CD14-positive monocyte (primary cell): ENCODE measurements at places on chromosomes 3 and 15.
A peak's percentile ranks its signal among the peaks of the same experiment; 100 is the strongest.

GRCh38 chr3:61954097-61954540 is 392.7 kb downstream of the PTPRG start:
- DNase-seq: no peak

- peak; percentile 9 for DNase-seq
These were observed 144.1 kb downstream of the RORA start for GRCh38 chr15:61084944-61085367.

DNA sequence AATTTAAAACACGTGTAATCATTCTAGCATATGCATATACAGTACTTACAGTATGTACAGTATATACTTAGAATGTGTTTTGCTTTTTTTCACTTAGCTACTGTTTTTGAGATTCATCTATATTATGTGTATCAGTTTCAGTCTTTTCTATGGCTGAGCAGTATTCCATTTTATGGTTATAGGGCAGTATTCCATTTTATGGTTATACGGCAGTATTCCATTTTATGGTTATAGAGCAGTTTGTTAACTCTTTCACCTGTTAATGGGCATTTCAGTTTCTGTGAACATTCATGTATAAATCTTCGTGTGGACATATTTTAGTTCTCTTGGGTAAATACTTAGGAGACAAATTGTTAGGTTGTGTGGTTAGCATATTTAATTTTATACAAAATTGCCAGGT is 40.9 kb downstream of the PDCD6IP start:
- no peak for DNase-seq

DNA sequence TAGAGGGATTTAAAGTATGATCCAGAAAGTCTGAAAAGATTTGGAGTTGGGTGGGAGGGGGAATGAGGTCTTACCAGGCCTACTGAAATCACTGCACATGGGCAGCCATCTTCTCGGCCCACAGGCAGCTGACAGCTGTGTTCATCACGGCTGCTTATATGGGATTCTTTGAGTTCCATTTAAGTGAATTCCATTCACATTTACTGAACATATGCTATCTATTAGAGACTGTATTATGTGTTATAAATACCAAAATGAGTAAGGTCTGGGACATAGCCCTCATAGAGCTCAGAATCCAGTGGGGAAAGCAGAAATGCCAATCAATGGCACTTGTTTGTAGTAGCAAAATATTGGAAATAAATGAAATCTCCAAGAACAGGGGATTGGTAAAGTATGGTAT is 91.1 kb downstream of the TRIM42 start:
- no peak for DNase-seq

GRCh38 chr3:180881065-180881801 is 31.2 kb upstream of the FXR1 start:
- DNase-seq: no peak

DNA sequence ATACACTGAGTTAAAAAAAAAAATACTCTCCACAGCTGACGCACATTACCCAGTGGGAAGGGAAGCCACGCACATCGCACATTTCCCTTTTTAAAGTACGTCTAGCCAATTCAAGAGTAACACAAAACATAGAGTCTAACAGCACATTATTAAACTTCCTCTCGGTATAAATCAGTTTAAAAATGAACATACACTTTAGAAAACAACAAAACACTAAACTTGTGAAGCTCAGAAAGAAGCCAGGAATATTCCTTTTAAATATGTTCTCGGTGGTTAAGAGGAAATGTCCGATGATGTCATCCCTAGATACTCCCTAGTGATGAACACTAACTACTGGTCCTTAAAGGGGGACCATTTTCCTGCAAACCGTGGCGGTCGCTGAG is 721 bp downstream of the MYEF2 start:
- no peak for DNase-seq

- no peak for DNase-seq
These were observed 1.6 kb upstream of the CCDC54 start for GRCh38 chr3:107375682-107376081.

- no peak for DNase-seq
These were observed 56.9 kb upstream of the NR2C2 start for GRCh38 chr3:14890476-14890875.

- DNase-seq: no peak
These were observed 139.5 kb upstream of the SLC2A2 start for GRCh38 chr3:171165983-171166382.

DNA sequence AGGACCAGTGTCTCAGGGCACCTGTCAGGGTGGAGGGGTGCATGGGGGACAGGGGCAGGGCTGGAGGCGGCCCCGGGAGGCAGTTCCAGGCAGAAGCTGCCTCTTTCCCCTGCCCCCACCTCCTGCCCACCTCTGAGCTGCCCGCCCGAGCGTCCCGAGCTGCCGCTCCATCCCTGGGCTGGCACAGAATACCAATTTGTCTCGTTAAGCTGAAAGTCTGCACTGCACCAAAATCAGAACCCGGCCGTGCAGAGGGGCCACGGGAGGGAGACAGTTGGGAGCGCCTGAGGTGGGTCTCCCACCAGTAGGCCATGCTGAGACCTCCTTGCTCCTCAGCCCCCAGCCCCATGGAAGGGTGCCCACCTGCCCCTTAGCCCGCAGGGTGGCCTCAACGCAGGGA is 1.3 kb upstream of the ATP2B2 start:
- DNase-seq: no peak

DNA sequence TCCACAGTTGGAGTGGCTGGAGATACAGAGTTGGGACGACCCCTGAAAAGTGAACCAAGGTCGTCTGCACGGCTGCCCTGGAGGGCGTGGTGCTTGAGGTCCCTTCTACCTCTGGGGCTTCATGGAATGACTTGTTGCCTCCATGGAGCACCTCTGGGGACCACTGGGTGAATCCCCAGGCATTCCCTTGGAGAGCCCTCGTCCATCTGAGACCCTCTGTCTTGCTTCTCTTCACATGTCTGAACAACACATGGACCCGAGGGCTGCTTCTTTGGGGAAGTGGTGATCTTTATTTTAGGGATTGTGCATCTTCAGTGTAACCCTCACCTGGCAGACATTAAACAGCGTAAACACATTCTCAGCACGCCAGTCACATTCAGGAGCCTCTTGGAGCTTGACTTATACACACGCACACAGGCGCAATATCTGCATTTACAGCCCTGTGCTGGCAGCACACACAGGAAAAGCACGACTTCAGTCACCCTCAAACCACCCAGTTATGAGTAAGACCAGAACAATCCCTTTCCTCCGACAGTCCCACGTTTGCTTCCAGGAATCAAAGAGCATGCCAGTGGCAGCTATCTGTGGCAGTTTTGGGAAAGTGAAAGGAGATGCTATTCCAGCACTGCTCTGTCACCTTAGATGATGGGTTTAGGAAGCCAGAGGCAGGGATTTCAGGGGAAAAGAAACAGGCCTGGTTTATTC is 12.6 kb downstream of the FAM107A start:
- DNase-seq: no peak

- DNase-seq: no peak
These were observed 18.2 kb downstream of the TBC1D2B start for GRCh38 chr15:78059110-78059839.

DNA sequence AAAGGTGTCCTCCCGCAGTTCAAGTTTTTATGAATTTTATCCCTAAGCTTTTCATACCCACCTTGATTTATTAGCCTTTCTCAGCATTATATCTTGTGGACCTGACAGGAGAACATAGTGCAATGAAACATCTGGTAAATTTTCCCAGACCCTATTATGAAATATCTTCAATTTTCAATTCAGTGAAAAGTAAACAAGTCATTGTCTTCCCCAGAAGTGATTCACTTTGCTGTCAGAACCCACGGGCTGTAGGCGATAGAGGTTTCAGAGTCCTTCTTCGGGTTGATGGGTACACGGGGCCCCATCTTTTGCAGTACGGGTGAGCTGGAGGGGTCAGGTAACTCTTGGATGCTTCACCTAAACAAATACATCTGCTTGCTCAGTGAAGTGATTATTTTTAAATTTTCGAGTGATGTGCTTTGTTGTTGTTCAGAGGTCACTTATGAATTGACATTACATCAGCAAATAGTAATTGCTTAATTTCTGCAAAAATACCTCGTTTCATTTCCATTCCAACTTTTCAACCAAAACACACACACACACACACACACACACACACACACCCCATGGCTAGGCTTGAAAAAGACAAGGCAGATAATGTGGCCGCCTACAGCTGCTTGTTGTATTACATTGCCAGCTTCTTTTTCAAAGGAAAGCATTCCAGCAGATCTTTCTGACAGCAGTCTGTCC is 102.9 kb downstream of the SEMA6D start:
- no peak for DNase-seq

GRCh38 chr15:82934100-82934880 is 18.2 kb downstream of the HOMER2 start:
- no peak for DNase-seq

- no peak for DNase-seq
These were observed 79.4 kb upstream of the MRPS22 start for GRCh38 chr3:139264375-139264774.

DNA sequence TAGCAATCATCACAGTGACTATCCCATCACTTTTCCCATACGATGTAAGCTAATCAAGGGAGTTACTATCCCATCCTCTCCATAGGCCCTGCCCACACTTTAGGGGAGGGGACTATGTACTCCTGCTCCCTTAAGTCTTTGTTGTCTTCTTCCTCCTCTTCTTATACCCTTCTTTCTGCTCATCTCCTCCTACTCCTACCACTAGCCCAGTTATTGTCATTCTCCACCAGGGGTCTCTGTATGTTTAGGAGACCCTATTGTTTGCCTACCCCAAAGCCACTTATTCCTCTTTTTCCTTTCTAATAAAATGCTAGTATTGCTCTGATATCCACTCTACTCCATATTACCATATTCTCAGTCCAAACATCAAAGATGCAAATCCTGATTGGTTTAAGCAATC is 27.8 kb downstream of the STAC start:
- DNase-seq: no peak

GRCh38 chr3:168604767-168605166 is 509.0 kb upstream of the GOLIM4 start:
- DNase-seq: no peak

DNA sequence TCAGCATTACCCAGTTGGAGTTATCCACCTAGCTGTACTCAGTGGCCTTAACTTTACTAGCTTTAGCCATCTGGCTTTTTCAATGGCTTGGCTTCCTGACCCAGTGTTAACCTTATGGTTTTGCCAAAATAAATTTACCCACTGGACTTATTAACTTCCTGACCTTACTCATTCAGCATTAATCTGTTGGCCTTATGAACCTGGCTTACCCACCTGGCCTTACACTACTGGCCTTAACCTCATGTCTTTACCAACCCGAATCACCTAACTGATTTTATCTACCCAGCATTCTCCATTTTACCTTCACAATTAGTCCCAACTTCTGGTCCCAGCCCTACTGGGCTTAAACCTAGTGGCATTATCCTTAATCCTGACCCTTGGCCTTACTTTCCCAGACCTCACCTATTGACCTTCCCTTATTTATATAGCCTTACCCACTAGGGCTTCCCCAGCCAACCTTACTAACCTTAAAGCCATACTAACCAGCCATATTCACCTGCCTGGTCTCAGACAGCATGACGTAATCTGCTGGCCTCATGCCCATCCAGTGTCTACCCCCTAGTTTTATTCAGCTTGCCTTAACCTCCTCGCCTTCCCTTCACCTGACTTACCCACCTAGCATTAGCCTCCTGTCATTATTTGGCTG is 100.0 kb downstream of the IL12A start:
- no peak for DNase-seq

DNA sequence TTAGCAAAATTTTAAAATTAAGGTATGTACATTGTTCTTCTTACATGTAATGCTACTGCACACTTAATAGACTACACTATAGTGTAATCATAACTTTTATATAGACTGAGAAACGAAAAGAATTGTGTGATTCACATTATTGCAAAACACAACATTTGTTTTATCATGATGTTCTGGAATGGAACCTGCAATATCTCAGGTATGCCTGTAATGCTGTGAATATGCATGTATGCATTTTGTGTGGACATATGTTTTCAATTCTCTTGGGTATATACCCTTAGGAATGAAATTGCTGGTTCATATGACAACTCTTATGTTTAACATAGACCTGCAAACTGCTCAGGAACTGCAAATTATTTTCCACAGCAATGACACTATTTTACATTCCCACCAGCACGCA is 38.6 kb upstream of the TJP1 start:
- DNase-seq: no peak

- DNase-seq: no peak
These were observed 19.0 kb downstream of the EDC3 start for GRCh38 chr15:74676801-74677200.

DNA sequence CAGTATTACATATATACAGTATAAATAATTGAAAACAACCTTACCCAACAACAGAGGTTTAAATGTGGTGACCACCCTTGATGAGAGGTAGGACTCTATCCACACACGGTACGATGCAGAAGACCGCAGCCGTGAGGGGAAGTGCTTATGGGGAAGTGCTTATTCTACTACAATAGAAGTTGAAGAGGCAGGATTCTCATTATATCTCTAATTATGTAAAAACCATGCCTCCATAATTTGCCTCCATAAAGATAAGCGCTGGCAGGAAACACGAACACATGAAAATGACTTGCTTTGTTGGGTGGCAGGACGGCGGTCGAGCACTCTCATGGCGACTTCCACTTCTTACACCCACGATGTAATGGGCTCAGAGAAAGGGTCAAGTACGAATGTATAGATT is 7.2 kb upstream of the MUC13 start:
- peak; percentile 21 for DNase-seq

- peak; percentile 33 for DNase-seq
These were observed 146.6 kb downstream of the TBL1XR1 start for GRCh38 chr3:177050501-177051237.

DNA sequence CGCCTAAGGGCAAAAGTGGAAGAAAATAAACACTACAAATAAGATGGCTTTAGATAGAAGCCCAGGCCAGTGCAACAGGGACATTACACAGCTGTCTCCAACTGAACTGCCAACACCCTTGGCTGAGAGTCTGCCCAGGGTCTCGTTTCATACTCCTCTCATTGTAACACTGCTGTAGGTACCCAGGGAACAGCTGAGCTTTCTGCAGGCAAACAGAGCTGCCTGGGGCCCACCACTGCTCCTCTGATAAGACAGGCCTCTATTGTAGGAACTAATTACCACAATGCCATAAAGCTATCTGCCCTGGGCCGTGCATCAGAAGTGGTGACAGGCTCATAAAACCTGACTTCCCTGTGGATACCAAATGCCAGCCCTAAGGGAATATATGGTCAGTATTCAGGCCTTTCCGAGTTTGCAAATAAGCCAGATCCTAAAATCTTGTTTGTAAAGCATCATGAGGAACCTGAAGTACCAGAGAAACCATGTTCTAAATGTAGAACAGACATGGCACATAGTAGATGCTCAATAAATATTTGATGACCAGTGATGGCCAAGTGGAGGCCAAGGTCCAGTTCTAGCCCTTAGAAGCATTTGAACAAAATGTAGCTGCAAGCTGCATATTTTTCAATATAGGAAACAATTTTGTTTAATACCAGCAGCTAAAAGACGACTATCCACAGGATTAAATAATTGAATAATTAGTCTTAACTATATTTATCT is 84.3 kb upstream of the NEO1 start:
- DNase-seq: no peak

- DNase-seq: no peak
These were observed 31.3 kb downstream of the SMAD3 start for GRCh38 chr15:67096546-67097294.
